ENCODE measurements at places on chromosomes 6 and 20.

DNA sequence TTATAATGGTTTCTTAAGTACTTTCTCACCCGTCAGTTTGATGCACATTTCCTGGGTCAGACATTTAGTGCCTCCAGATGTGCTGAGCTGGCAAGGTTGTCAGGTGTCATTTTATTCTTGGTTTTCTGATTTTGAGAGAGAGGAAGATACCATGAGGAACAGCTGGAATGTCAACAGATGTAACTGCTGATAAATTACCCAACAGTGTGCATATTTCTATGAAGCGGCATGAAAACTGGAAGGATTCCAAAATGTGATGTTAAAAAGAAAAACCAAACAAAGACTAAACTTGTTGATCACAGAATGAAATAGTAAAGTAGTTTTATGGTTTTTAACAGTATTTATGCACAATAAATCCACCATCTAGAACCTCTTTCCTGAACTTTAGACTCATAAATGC is 447.3 kb downstream of the HDGFL1 start:
- no peak for DNase-seq

DNA sequence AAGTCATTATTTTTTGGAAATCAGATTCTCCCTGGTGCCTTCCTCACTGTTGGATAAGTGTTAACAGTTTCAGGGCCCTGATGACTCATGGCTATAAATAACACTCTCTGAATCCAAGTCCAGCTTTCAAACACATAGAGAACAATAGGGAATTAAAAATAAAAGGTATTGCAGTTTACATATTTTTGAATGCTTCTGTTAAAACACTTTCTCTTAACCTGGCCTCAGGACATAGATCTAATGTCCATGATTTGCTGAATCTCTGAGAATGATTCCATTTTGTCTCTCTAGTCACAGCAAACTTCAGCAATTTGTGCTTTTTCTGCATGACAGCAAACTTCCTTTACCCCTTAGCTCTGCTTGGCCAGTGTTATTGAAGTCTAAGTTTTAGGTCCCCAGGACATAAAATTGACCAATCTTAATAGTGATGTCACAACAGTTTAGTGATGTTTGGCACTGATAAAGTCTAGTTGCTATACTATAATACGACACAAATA is 1192.4 kb upstream of the CITED2 start:
- peak; percentile 71 for DNase-seq

DNA sequence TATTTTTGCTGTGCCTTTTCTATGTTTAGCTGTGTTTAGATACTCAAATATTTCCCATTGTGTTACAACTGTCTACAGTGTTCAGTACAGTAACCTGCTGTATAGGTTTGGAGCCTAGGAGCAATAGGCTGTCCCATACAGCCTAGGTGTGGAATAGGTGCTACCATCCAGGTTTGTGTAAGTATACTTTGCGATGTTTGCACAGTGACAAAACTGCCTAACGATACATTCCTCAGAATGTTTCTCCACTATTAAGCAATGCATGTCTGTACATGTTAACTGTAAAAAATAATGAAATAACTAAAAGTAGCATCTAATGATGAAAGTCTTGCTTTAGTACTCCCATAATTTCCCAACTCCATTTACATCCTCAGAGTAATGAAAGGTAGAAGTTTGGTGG is 46.0 kb downstream of the SERAC1 start:
- no peak for DNase-seq

DNA sequence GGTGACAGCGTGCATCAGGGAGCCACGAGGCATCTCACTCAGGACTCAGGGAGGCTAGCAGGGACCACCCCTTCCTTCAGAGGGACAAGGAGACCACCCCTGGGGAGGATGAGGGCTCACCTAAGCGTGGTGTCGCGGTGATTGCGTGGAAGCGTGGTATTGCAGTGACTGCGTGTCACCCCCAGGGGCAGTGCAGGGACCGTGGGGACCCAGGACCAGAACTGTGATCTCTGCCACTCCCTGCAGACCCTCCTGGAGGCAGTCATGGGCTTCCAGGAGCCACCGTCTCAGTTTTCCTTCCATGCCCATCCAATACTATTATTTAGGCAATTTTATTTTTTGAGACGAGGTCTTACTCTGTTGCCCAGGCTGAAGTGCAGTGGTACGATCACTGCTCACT is 147.1 kb downstream of the TAF4 start:
- DNase-seq = no peak

DNA sequence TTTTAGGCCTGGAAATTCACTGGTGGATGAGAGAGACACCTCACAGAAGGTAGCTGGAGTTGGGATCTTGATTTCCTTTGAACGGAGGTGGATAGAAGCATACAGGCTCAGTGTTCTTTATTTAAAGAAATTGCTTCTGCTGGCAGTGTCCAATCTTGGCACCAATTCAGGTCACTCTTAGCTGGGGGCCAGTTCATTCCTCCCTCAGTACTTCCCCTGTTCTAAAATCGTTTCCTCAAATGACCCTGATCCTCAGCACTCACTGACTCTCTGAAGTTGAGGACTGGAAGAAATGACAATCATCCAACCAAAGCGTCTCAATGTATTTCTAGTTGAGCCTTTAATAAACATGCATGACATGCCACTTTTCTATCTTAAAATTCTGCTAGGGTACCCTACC is 472.5 kb upstream of the BTBD3 start:
- no peak for DNase-seq

DNA sequence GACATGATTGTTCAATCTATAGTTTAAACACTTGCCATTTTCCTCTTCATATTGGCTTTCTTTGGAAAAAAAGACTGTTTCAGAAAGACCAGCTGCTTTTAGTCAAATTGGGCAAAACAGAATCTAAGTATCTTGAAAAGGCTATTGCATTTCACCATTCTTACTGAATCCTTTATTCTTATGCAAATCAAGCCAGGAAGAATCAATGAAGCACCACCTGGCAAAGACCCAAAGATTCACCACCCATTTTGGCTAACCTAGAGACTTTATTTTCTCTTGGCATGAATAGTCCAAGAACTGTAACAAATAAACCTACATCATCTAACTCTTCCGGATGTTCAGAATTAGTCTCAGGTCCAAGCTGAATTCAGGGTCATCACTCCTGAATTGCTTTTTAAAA is 71.3 kb upstream of the EYA4 start:
- no peak for DNase-seq

DNA sequence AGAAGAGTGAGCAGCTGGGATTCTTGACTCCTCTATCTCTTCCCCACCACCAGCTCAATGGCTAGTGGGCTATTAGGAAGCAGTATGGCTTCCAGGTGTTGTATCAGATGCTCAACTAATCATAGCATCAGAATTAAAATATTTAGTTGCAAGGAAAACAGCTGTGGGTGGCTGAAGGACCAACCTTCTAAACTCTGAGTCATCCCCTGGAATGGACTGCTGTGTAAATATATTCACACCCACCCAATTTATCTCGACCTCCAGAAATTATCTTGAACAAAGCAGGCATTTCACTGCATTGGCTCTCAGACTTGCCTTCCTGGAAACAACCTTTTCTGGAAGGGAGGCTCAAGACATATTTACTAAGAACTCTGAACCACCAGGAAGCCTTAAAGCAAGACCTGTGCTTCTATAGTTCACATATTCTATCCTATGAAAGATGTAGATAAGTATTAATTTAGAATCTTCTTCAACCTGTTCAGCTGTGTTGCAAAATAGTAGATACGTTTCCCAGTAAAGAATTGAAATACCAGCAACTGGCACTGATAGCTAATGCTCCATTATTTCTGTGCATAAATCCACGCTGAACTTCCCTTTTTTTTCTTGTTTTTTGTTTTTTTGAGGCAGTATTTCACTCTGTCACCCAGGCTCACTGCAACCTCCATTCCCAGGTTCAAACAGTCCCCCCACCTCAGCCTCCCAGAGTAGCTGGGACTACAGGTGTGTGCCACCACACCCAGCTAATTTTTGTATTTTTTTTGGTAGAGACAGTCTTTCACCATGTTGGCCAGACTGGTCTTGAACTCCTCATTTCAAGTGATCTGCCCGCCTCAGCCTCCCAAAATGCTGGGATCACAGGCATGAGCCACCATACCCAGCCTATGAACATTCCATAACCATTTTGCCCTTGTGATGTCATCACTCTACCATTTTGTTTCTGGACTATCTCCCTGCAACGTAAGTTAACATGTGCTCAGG is 56.9 kb upstream of the CD2AP start:
- DNase-seq = no peak

GRCh38 chr20:48928832-48929725 is 7.6 kb downstream of the ARFGEF2 start:
- peak; percentile 79 for DNase-seq

GRCh38 chr6:167137081-167137480 is 14.2 kb downstream of the CCR6 start:
- DNase-seq = no peak

DNA sequence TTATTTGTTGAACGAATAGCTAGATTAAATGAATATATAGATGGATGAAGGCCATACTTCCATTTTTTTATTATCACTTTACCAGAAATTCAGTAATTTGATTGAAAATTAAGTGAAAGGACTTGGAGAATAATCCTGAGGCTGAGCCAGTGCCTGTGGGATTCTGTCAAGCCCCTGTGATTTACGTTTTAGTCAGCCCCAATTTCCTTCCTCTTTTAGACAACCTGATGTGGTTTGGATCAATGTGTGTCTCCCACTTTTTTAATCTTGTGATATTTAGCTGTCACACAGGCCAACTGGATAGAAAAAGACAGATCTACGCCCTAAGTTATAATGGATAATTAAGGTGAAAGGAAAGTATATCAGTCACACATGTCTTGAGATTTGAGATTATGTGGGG is 188.8 kb downstream of the EDN1 start:
- no peak for DNase-seq

DNA sequence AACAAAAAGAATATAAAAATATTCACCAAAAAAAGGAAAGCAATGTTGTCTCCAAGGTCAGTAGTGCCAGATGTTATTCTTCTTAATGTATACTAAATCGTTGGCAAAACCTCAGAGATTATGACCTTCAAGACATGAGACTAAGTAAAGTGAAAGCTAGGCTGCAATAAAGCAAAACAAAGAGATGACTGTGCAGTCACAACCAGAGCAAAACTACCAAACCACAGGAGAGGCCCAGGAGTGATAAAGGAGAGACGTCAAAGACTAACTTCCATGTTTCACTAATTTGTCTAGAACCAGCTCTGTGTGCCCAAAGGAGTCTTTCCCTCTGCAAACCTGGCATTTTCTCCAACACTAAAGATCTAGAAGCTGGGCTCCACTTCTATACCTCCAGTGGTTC is 155.9 kb upstream of the POU3F2 start:
- no peak for DNase-seq

GRCh38 chr6:69044534-69044933 is 409.5 kb downstream of the ADGRB3 start:
- peak; percentile 46 for DNase-seq
